ENCODE measurements at places on chromosomes 6 and 20. TPM values are rescaled to one million over a fixed set of nuclear protein-coding genes. Genes with fewer than 3 reads are reported as not detected.

DNA sequence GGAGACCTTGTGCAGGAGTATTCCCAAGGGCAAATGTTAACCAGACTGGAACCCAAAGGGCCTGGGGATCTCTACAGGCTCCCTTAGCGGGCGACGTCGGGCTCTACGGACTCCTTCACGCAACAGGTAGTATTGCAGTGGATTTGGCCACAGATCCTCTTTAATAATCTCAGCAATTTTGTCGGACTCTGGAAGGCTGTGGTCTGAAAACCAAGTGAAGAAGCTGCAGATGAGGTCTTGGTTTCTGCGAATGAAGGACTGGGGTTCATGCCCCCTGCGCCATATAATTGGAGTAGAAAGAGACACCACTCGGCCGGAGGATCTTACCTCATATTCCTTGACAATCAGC is 1.3 kb downstream of the TSPYL1 start:
- H3K4me3 ChIP-seq: peak overlapping the region; percentile 99
- H3K27me3 ChIP-seq: no peaks in the 10 kb centered on the region
- H3K27ac ChIP-seq: peak overlapping the region; percentile 98
- peaks cover 47% of the 10 kb centered on the region for H3K4me1 ChIP-seq
- peaks cover 17% of the 10 kb centered on the region for H3K36me3 ChIP-seq

- H3K4me3 ChIP-seq: no peak overlapping the region
- no peak for DNase-seq
- H3K27me3 ChIP-seq: no peaks in the 10 kb centered on the region
- H3K27ac ChIP-seq: no peak overlapping the region
- peaks cover 2% of the 10 kb centered on the region for H3K36me3 ChIP-seq
Observed at GRCh38 chr20:62165762-62166399, 16.9 kb upstream of the MTG2 start.

DNA sequence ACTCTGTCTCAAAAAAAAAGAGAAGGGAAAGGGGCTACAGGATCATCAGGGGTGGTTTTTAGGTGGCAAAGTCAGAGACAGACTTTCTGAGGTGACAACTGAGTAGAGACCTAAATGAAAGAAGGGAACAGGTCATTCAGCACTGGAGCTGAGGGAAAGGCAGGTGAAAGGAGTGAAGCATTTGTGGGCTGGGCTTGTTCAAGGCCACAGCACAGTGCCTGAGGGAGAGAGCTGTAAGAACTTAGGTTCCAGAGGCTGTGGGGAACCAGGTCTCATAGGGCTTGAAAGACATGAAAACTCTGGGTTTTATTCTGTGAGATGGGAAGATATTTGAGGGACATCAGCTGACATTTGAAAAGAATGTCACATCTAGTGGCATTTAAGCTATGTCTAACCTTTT is 20.8 kb downstream of the KATNA1 start:
- H3K27ac ChIP-seq: peak overlapping the region; percentile 65
- no peaks in the 10 kb centered on the region for H3K27me3 ChIP-seq
- H3K36me3 ChIP-seq: peaks cover 3% of the 10 kb centered on the region
- no peak for DNase-seq
- H3K4me1 ChIP-seq: peaks cover 18% of the 10 kb centered on the region

GRCh38 chr20:61933481-61933950 is 132.2 kb downstream of the TAF4 start:
- H3K27ac ChIP-seq: no peak overlapping the region
- H3K36me3 ChIP-seq: peaks cover 2% of the 10 kb centered on the region
- peaks cover 3% of the 10 kb centered on the region for H3K4me1 ChIP-seq
- DNase-seq: no peak

DNA sequence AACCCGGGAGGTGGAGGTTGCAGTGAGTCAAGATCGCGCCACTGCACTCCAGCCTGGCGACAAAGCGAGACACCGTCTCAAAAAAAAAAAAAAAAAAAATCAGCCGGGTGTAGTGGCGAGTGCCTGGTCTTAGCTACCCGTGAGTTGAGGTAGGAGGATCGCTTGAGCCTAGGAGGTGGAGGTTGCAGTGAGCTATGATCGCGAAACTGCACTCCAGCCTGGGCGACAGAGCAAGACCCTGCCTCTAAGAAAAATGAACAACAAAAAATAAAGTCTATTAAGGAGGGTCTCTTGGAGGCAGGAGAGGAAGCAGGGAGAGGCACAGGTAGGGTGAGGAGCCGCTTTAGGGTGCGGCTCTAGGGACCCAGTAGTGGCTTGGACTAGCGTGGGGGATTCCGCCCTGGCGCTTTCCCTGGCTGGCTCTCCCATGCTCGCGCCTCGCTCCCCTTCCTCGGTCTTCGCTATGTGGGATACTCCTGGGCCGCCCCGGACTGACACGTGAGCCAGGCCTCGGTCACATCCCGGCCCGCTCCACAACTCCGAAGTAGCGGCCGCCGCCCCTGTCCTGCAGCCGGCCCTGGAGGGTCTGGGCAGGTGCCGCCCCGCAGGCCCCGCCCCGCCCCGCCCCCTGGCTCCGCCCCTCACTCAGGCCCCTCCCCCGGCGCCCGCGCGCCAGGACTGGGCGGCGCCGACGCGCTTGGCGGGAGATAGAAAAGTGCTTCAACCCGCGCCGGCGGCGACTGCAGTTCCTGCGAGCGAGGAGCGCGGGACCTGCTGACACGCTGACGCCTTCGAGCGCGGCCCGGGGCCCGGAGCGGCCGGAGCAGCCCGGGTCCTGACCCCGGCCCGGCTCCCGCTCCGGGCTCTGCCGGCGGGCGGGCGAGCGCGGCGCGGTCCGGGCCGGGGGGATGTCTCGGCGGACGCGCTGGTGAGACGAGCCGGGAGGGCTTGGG is at the start of gene MYBL2:
Gene MYBL2 (plus strand): TSS at position 739 of the 953 bp plus-strand sequence. CDS start 170 bp downstream, at position 909.
- H3K4me3 ChIP-seq: peak within 1 kb of the TSS; percentile 79
- DNase-seq: peak; percentile 69
- peaks cover 4% of the 10 kb centered on the region for H3K4me1 ChIP-seq
- no peaks in the 10 kb centered on the region for H3K36me3 ChIP-seq

GRCh38 chr6:141133836-141134235 is 998.9 kb upstream of the GJE1 start:
- DNase-seq: no peak
- H3K27ac ChIP-seq: no peak overlapping the region
- no peaks in the 10 kb centered on the region for H3K27me3 ChIP-seq
- H3K4me1 ChIP-seq: no peaks in the 10 kb centered on the region

DNA sequence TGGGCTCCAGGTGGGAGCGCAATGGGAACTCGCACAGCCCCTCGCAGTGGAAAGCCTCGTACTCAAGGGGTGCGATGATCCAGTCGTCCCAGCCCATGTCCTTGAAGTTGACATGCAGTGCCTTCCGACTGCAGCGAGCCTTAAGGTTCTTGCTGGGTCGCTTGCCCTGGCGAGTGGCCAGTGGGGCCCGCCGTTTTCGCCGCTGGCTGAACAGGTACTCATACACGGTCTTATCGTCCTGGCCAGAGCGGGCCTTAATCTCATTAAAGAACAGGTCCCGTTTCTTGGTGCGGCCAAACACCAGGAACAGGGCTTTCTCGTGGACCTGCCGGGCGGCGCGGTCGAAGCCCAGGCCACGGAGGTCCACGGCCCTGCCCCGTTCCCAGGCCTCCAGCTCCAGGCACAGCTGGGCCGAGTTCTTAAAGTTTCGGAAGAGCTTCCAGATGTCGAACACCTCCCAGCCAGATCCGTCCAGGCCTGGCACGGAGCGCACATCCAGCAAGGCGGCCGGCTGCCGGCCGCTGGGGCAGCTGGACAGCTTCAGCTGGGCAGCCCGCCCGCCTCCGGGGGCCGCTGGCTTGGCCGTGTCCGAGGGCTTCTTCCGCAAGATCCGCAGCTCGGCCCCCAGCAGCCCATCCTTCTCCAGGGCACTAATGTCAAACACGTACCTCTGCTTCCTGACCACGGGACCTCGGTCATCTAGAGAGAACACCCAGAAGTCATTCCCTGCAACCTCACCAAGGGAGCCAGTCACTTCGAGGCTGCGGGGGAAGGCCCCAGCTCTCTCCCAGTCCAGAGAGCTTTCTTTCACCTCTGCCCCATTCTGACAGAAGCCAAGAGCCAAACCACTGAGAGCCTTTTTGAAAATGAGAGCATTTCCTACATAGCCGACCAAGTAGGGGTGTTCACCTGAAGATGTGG is 3.7 kb downstream of the GDF5 start:
- H3K36me3 ChIP-seq: no peaks in the 10 kb centered on the region
- H3K4me3 ChIP-seq: no peak overlapping the region
- no peak for DNase-seq
- H3K27ac ChIP-seq: no peak overlapping the region
- H3K27me3 ChIP-seq: peaks cover 2% of the 10 kb centered on the region

- H3K36me3 ChIP-seq: no peaks in the 10 kb centered on the region
- no peaks in the 10 kb centered on the region for H3K4me1 ChIP-seq
- H3K27ac ChIP-seq: no peak overlapping the region
- no peak overlapping the region for H3K4me3 ChIP-seq
Observed at GRCh38 chr6:168120390-168121302, 41.6 kb upstream of the FRMD1 start.

GRCh38 chr6:118551063-118552053 is 3.3 kb downstream of the PLN start:
- H3K4me3 ChIP-seq: no peak overlapping the region
- H3K27me3 ChIP-seq: no peaks in the 10 kb centered on the region
- no peaks in the 10 kb centered on the region for H3K36me3 ChIP-seq
- H3K27ac ChIP-seq: peak overlapping the region; percentile 78

Gene ZNF512B
- 17.9 TPM for total RNA-seq

All from T-helper 17 cell (primary cell).